ENCODE measurements at places on chromosomes 1 and 21.

DNA sequence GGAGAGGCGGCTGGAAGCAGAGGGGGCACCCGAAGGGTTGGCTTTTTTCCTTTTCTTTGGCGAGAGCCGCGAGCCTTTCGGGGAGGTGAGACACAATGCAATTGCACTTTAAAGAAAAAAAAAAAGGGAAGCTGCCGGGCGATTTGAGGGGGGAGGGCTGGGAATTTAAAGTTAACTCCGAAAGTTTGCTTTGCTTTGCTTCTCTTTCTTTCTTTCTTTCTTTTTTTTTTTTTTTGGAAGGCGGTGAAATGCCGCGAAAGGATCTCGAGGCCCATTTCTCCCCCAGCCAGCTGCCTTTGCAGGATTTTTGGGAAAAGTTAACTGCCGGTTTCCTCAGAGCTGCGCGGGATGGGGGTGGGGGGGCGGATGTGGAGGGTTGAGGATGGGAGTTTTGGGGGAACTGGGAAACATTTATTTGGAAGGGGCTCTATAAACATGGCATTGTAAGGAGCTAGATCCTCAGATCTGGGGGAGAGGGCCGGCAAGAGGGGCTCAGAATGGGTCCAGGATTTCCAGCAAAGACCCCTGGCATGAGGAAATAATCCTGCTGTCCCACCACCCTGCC, 997 bp downstream of the ZNF362 start:
- no peak for DNase-seq

DNA sequence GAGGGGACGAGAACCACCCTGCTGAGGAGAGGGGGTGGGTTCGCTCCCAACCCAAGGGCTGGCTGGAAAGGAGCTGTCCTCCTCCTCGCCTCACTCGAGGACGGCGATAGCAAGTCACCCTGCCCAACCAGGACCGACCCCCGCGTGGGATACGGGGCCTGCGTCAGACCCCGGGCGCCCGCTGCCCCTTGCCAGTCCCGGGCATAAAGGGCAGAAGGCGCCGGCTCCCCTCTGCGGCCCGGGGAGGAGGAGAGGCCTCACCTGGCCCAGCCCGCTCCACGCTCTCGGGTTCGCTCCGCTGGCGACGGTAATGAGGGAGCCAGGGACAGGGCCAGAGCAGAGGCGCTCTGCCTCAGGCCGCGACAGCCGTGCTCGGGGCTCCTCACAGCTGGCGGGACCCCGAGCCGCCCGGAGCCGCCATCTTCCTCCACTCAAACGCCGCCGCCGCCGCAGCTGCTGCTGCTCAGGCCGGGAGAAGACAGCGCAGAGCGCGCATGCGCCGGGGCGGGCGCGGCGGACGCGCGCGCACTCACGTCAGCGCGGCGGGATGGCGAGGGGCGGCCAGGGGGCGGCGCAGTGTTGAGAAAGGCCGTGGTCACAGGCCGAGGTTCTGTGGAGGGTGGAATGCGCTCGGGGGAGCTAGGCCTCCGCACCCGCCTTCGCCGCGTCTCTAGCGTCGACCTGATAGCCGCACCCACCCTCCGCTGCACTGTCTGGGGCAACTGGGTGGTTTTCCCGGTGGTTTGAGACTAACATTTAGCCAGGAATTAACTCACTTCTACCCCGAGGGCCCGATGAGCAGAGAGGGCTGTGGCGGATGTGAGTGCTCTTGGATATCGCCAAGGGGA, at the start of gene FBXO42:
Gene FBXO42 (minus strand): TSS at position 487 of the 848 bp plus-strand sequence. CDS start 37,062 bp downstream, outside the sequence.
- DNase-seq, result peak; percentile 85

DNA sequence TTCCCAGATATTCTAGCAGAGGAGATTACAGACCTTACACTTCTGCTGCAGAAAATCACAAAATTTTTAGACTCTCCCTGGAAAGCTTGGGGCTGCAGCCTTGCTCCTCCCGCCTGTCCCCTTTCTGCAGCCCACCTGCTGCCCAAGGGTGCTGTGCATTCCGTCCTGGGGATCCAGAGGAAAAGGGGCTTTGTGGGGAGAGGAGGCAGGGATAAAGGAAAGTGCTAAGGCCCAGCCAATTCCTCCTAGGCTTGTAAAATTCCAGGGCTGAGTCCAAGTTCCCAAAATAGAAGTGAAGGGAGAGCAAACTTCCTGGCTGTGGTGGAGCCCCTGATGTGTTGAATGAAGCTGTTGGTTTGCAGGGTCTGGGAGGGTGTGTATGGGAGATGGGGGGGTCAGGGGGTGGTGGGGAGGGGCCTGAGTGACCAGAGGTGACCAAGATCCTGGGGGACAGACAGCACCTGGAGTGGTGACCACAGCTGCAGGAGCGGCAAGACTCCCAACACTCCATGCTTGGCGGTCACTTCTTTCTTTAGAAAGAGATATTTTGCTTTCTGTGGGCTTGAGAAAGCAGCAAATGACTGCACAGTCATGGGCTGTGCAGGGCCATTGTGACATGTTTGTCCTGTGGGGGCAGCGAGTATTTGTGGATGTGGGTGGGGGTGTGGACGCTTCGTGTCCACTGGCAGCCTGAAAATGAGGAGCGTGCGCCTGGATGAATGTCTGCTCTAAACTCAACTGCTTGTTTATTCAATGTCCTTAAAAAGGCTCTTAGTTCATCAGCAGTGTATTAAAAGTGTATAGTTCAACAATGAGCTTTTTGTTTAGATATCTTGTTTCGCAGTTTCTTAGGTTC, 68.4 kb downstream of the TLR5 start:
- DNase-seq, result no peak

DNA sequence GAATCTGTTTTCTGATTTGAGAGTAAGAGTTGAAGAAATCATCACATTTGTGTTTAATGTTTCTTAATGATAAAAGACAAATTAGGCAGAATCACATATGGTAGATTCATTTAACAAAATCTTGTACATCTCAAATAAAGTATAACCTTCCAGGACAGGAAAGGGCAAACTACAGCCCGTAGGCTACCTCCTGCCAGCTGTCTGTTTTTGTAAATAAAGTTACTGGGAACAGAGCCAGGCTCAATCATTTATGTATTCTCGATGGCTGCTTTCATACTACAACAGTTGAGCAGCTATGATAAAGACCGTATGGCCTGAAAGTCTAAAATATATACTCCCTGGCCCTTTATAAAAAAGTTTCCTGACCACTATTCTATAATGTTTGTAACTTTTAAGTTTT, 204.1 kb downstream of the COL24A1 start:
- no peak for DNase-seq

DNA sequence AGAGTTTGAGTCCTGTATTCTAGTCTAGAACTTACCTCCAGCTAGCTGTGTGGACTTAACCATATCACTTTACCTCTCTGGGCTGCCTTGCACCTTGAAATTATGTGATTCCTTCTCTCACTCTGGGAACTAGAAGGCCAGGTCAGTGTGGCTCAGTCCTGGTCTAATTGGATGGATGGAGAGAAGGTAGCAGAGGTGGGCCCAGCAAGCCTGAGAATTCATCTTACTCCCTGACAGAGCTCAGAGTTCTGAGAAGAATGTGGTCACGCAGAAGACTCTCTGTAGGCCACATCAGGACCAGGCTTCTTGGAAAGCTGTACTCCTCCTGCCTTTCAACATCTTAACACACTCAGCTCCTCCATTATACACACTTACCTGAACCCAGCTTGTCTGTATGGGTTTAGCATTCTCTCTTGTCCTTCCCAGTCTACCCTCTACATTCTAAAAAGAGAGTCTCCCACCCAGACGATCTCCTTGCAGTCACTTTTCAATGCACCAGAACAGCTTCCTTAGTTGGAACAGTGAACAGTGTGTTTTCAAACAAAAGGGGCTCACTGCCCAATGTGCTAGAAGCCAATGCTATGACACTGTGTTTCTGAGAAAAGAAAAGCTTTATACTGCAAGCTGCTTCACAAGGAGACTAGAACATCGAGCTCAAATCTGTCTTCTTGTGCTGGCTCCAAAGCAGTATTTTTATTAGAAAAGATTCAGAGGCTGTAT, 60.5 kb downstream of the CAPN9 start:
- no peak for DNase-seq

DNA sequence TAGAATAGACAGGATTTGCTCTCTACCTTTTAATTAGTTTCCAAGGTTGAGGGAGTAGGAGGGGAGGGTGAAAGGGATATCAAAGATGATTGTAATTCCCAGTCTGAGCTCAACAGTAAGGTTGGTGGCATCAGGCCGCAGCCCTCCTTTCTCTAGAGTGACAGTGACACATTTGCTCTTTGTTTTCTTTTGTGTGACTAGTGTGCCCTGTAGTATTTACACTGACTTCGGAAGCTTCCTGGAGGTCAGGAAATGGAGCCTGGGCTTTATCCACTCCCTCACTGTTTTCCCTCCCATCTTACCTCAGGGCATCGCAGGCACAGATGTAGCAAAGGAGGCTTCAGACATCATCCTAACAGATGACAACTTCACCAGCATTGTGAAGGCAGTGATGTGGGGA, 44.7 kb upstream of the LAX1 start:
- DNase-seq, result no peak

GRCh38 chr1:228784181-228784580, 48.9 kb downstream of the RHOU start:
- no peak for DNase-seq

DNA sequence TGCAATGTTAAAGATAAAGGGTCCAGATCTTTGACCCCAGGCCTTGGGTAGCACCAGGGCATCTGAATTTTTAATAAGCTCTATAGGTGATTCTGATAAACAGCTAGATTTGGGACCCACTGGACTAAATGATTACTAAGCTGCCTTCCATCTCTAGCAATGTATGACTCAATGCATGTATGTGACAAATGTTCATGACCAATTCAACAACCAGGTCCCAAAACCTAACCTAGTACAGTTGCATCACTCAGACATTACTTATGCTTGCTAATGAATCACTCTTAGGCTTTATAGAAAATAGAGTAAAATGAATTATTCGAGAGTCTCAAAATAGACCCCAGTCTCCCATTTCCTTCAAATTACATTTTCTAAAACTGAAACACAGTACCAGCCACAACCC, 35.5 kb downstream of the RCAN1 start:
- no peak for DNase-seq

DNA sequence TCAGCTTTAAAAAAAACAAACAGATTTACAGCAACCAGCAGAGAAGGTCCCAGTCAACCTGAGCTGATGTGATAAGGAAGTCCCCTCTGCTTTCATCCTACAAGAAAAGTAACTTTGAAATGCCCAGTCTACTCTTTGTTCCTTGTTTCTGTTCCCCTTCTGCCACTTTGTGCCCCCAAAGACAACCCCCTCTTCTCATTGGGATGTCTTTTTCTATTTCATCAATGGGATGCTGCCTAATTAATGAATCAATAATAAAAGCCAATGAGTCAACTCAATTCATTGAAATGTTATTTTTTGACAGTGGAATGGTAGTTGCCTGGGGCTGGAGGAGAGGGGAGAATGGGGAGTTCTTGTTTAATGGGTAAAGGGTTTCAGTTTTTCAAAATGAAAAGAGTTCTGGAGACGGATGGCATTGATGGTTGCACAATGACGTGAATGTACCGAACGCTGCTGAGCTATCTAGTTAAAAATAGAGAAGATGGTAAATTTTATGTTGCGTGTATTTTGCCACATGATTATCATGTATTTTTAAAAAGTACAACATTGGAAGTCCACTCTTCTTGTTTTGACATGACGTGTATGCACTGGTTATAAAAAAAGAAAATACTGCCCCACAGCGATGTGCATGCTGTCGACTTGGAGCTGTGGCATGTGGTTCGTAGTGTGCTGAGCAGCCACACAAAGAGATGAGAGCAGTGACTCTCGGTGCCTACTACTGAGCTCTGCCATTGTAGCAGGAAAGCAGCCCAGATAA, 22.4 kb upstream of the PADI2 start:
- DNase-seq, result no peak

DNA sequence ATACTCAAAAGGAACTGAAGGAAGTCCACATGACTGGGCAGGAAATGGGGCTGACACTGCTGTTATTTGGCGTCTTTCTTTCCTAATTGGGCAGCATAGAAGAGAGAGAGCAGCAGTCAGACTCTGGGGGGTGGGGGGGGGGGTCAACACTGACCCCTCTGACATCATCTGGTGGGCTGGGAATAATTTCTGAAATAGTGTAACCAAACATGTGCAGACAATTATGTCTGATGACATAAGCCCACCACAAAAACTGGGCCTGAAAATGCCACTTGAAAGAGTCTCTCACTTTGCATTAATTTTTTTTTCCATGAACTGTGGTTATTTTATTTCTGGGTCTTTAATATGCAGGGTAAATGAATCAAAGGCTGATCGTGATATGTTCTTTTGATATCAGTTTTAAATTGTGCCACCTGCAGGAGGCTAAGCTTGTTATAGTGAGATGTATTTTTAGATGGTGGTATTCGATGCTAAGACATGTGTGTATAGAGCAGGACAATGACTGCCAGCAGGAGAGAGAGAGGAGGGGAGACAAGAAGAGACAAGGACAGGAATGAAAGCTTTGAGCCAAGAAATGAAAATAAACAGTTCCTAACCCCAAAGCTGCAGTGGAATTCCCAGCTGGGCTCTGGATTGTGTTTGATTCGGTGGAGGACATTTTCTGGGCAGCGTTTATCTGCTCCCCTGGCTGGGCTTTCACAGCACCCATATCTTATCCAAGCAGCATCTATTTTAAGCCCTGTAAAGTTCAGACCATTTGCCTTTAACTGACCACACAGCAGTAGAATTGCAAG, 264.7 kb downstream of the PBX1 start:
- DNase-seq, result no peak

DNA sequence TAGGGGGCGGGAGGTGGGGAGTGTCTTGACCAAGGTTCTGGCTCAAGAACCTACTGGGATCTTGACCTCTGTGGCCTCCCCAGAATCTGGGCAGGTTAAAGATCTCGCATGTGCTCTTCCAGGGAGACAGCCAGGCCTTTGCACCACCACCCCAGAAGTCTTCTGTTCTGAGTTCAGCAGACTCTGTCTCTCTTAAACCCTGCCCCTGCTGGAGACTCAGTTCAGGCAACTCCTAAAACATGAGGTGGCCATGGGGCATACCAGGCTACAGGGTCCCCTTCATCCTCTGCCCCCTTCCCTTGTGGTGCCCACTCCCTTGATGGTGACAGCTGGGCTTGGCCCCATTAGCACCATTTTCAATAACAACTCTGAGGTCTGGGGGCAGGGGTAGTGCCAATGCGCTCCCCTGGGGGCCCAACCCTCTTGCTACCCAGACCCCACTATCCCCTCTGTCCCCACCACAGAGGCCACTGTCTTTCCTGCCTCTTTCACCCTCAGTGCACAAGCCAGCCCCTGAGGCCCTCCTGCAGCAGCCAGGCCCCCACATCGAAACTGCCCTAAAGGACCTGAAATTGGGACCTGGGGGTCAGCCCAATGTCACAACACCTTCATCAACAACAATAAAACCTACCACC, 132.7 kb upstream of the RUNX3 start:
- no peak for DNase-seq

DNA sequence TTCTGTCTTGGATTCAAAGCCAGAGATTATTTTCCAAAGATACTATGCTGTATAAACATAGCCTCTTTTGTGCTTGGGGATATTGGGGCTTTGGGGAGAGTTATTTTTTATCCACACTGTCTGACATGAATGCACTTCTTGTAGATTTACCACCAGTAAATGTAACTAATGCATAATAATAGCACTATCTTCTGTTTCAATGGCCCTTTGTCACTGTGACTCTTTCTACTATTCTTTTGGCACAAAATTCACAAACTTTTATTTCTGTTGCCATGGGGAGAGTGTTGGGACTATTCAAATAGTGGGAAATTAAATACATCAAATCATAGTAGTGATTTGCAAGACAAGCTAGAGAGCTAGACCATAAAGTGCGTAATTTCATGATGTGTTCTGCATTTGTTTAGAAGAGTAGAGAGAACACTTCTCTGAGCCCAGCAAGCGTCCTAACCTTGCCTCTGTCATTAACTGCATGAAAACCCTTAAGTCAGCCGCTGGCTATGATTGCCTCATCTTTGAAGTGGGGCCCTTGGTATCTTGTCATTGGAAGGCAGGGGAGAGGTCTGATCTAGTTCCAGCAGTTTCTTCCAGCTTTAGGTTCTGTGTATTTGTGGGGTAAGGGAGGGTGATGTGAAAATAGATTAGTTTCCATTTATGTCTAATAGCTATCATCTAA, 154.4 kb downstream of the HHAT start:
- no peak for DNase-seq
